ENCODE measurements at places on chromosomes 2 and 18.

DNA sequence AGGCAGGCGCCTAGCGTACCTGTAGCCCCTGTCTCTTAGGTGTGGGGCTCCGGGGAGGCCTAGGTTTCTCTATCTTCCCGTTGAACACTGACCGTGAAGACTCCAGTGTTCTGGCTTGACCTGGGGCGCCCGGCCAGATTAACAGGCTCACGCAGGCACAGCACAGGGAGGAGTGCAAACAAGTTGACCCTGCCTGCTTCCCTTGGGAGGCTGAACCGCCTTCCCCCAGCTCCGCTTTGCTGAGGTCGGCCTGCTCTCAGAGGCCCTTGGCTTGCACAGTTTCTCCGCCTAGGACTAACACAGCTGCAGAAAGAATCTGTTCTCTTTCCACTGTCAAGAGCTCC, 567 bp downstream of the PCYOX1 start:
- DNase-seq, result no peak

DNA sequence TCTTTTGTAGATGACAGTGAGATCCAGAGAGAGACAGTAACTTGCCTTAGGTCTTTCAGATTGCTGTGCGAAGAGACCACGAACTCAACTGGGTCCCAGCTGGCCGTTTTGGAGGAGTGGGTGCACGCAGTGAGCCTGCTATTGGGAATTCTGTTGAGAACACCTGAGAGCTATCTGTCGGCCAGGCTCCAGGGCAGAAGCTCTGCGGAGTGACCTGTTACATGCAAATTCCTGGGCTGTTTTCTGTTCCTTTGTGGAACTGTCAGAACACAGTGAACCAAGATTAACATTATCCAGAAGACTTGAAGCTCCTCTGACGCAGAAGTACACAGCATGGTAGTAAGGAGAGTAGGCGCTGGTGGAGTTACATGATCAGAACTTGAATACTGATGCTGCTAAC, 99.5 kb upstream of the LMAN1 start:
- no peak for DNase-seq

DNA sequence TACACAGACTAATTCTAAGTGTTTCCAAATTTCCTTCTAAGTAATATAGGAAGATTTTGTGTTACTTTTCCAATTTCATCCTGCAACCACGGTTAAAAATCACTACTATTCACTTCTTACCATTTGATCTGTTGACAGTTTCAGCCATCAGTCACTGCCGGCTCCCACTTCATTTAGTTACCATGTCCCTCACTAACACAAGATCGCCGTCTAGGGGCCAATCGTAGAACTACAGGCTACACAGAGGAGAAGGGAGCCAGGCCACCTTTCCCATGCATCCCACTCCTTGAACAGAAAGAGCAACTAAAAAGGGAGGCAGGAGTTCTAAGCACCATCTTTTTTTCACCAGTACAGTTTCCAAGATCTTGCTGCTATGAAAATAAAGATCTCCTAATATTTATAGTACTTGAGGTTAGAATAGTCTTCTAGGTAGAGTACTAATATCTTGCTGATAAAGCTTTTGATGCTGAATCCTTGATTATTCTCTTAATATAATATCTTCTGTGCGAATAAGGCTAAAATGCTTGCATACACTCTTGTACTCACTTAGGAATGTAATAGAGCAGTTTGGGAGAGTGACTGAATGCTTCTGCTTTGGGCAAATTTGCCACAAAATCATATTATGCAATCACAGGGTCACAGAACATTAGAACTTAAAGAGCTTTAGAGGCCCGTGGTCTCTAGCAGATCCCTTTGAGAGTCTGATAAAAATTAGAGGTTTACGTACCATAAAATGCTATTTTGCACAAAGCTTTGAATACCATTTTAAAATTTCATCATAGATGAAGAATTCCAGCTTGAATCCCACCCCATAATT, 39.5 kb upstream of the CYP1B1 start:
- DNase-seq, result no peak

DNA sequence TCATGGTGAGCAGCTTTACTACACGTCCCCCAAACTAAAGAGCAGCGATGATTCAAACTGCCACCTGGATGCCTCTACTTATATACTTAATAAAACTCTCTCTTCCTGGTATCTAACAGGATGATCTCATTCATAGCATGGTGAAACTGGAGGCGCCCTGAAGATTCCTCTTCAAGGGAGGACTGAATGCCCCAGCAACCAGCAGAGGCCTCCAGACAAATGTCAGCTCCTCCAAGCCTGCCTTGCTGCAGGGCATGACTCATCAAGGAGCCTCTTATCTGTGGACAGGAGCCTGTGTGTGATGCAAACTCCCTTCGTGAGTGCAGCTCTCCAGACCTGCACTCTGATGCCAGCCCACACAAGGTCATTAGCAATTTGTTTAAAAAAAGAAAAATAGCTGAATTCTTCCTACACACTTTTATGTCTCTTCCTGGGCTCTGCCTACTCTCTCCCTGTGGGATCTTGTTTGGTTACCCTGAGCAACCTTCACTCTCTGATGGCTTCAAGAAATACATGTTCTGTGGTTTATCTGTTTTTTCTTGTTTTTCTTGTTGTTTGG, 30.2 kb downstream of the LONRF2 start:
- no peak for DNase-seq

DNA sequence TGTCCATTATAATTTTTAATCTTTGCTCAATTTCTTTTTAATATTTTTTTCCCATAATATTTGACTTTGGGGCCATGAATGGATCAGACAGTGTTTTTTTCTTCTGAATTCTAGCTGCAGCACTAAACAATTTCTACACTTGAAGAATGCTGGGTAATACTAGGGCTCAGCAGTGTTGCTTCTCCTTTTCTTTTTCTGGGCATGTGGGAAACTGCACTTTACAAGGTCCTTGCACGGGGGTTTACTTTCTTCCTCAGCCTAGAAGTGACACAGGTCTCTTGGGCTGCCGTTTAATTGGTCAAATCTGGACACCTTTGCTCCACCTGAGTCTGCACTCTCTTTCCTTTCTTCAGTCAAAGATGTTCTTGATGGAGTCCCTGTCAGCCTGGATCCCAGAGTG, 135.4 kb upstream of the APCDD1 start:
- DNase-seq, result no peak

DNA sequence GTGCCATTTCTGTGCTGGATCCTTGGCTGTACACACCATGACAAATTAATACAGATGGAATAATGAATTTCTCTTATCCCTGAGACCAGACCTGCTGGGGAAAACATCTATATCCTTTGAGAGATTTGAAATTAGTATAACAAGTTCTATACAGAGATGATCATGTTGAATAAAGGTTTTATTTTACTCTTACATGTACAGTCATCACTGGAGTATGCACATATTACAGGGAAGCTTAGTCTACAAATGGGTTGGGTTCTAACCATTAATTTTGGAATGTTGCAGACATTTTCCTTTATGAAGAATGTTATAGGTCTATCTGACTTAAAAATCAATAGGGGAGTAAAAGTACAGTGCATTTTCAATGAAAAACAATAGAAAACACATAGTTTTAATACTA, 29.9 kb upstream of the MMADHC start:
- DNase-seq, result no peak

DNA sequence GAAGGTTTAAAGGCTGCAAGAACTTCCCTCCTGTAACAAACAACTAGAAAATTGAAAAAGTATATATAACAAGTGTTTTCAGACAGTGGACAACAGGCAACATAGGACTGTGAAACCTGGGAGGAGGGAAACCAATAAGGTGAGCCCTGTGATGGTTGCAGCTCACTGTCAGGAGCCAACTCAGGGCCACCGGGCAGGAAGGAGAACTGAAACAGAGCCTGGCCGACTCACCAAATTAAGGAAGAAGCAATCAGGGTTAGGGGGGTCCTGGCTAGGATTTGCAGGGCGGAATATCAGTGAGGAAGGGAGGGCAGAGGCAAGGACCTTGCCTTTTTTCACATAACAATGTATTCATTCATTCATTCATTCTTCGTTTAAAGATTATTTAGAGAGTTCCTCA, 21.8 kb upstream of the CNRIP1 start:
- no peak for DNase-seq

- no peak for DNase-seq
These were observed 50.1 kb downstream of the CYP27C1 start for GRCh38 chr2:127170021-127170420.

Data from DMS 273 treated with DMSO at 0.1 percent for 48 hours (cell line).